NCI-H1092 (cell line): ENCODE measurements at places on chromosomes 1 and 21.

DNA sequence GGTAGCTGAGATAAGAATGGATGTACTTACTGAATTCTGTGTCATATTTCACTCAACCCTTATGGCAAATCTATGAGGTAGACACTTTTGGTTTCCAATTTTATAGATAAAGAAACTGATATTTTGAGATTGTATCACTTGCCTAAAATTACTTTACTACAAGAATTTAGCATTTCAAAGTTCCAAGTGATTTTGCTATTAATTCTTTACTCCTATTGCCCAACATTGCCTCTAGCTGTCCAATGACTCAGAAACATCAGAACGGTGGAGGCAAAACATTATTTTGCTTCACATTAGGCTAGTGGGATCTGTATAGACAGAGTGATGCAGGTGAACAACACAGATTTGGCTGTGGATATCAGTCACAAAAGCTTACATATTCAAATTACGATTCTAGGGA is 747.2 kb upstream of the NEGR1 start:
- no peak for DNase-seq

DNA sequence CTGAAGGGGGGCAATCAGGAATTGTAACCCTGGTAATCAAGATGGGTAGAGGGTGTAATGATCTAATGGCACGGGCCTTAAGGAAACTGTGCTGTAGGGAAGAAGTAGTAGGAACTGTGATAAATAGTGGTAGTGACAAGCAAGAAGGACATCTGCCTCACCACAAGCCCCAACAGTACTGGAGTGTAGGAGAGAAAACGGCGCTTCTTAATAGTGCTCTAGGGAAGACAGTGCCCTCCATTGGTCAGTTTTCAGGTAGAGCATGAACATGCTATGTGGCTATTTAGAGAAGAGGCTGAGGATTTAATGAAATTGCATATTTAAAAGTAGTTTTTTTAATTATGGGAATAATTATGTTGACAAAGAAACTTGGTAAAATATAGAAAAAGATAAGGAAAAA is 32.2 kb downstream of the SLC30A7 start:
- no peak for DNase-seq

DNA sequence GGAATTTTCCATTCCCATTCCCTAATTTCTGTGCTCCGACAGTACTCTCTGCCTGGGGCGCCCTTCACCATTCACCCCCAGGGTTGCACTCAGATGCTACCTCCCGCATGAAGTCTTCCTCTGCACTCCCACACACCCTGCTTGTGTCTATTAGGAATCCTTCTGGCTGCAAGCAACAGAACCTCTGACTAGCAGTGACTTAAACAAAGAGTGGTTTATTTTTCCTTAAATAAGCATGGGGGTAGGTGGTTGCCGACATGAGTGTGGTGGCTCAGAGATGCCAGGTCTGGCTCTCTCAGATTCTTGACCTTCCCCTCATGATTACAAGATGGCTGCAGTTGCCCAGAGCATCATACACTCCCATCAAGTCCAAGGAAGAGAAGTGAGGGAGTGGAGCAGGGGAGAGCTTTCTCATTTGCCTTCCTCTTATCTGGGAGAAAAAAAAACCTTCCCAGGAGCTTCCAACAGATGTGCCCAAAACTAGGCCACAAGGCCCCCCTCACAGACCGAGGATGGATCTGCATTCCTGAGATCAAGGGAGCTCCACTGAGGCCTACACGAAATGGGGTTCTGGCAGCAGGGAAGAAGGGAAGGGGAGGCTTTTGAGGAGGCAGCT is 49.6 kb upstream of the LBR start:
- DNase-seq, result no peak

GRCh38 chr1:234957330-234958065 is 171.1 kb downstream of the TOMM20 start:
- DNase-seq, result no peak

GRCh38 chr1:221165839-221166500 is 286.7 kb downstream of the HLX start:
- DNase-seq, result no peak

- no peak for DNase-seq
Measured at GRCh38 chr1:189662190-189662589, 815.5 kb downstream of the BRINP3 start.

GRCh38 chr1:30271401-30272276 is 451.7 kb downstream of the MATN1 start:
- DNase-seq, result no peak

- DNase-seq, result no peak
Measured at GRCh38 chr1:231272173-231272572, 31.2 kb downstream of the GNPAT start.

DNA sequence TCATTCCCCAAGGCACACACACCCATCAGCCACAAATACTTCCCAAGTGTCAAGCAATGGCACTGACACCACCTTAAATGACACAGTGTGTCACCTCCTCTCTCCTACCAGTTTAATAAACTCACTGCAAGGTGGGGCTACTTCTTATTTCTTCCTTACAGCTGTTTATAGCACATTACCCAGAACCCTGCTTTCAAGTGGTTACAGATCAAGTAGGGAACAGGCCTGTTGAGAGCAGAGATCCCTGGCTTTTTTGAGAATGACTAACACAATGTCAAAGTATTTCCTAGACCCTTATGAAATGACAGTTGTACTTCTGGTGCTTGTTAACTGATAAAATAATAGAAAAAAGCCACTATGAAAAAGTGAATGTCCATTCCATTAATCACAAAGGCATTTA is 19.8 kb downstream of the ZBTB17 start:
- no peak for DNase-seq

DNA sequence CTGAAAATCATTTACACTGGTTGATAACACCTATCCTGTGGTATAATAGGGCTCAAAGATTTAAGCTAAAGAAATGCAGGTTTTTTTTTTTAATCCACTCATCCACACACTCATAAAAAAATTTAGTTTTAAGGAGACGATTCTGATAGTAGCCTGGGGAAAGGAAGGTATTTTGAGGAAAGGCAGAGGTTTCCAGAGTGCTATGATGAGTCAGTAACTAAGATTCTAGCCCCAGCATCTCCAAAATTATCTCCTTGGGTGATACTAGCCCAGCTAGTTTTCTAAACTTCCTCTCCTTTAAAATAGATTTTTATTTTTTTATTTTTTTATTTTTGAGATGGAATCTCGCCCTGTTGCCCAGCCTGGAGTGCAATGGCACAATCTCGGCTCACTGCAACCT is 20.7 kb downstream of the ASAP3 start:
- no peak for DNase-seq

- no peak for DNase-seq
Measured at GRCh38 chr1:169868978-169869377, 24.7 kb downstream of the SCYL3 start.

GRCh38 chr1:10682108-10682445 is 114.4 kb downstream of the CASZ1 start:
- no peak for DNase-seq

- DNase-seq, result no peak
Measured at GRCh38 chr1:37123276-37124115, 89.2 kb upstream of the GRIK3 start.
